ENCODE measurements at places on chromosomes 2 and 18.

- no peak for DNase-seq
Measured at GRCh38 chr2:158034198-158034866, 67.3 kb upstream of the UPP2 start.

GRCh38 chr18:32480581-32480980 lies 9.9 kb upstream of the GAREM1 start:
- DNase-seq, result no peak

DNA sequence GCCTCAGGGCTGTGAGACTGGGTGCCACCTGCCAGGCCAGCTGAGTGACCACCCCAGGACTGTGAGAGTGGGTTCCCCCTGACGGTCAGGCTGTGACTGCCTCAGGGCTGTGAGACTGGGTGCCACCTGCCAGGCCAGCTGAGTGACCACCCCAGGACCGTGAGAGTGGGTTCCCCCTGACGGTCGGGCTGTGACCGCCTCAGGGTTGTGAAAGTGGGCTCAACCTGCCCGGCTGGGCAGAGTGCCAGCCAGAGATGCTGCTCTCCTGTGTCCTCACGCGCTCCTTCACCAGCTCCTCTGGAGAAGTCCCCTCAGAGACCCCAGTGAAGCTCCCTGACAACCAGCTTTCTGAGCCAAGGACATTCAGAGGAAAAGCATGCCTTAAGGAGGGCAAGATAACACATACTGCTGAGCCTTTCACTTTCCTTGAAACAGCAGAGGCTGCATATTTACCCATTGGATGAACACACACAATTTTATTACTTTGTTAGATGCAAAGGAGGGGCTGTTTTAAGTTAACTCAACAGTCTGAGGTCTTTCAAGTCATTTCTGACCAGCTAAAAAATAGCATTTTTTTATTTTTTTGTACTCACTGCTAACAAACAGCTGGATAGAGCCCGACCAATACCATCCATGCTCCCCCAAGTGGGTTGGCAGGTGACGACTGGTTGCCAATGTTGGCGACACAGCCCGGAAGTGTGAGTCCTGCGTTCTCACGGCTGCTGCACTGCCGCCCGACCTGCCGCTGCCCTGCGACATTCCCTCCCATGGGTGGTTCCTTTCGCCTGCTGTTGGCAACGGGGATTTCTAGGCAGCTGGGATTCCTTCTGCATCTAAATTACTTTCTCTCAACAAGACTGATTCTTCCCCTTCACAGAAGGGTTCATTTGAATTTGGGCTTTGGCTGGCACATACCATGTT lies 70.7 kb downstream of the NDUFA10 start:
- no peak for DNase-seq

DNA sequence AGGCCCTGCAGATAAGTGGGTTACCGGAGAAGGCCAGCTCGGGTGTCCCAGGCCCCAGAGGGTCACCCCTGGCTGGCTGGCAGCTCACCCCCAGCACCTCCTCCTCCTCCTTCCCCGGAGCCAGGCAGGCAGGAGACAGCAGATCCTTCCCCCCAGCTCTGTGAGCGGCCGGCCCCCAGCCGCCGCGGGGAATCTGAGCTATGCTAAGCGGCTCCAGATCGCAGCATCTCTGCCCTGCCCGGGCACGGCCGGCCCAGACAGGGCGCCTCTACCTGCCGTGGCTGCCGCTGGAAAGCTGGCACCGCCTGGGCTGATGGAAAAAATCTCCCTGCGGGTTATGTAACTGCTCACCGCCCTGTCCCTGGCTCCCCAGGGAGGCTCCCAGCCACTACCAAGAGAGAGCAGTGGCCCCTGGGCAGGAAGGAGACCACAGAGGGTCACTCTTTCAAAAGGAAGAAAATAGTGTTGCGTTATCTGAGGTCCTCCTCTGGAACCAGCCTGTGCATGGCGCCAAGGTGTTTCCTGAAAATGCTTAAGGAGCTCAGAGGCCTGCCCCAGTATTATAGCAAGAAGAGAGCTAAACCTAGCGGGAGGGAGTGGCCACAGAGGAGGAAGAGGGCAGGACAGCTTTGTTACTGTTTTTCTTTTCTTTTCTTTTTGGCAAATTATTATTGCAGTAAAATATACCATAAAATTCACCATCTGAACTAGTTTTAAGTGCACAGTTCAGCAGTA lies 179.0 kb downstream of the SMAD7 start:
- DNase-seq, result no peak

All from NCI-H1417 treated with DMSO at 0.1 percent for 48 hours (cell line).